Activated CD8-positive, alpha-beta memory T cell treated with anti-CD3 and anti-CD28 coated beads for 36 hours (primary cell): ENCODE measurements at places on chromosomes 4 and X. TPM values are rescaled to one million over a fixed set of nuclear protein-coding genes. Genes with fewer than 3 reads are reported as not detected.

ALPK1 gene
- 3.8 TPM for total RNA-seq

XG gene
- not detected for total RNA-seq

FGD1 gene
- total RNA-seq = 0.04 TPM

ATP10D gene
- total RNA-seq = 10.0 TPM

RBM47 gene
- total RNA-seq = 0.67 TPM

OTUD6A gene
- not detected for total RNA-seq

CSAG3 gene
- total RNA-seq = not detected

PPEF2 gene
- total RNA-seq = not detected

HTRA3 gene
- total RNA-seq = not detected

POF1B gene
- not detected for total RNA-seq

GATA1 gene
- not detected for total RNA-seq

PRSS12 gene
- not detected for total RNA-seq

STATH gene
- total RNA-seq = not detected

GPRASP1 gene
- total RNA-seq = 1.3 TPM

PRR32 gene
- not detected for total RNA-seq

MTNR1A gene
- total RNA-seq = not detected

TKTL2 gene
- not detected for total RNA-seq

CD40LG gene
- 7.6 TPM for total RNA-seq

GASK1B gene
- not detected for total RNA-seq

SPANXB1 gene
- not detected for total RNA-seq
